AML-193 (cell line): ENCODE measurements at places on chromosomes 5 and 9.

- no peak for DNase-seq
Measured at GRCh38 chr5:87765009-87765408, 352.3 kb upstream of the CCNH start.

DNA sequence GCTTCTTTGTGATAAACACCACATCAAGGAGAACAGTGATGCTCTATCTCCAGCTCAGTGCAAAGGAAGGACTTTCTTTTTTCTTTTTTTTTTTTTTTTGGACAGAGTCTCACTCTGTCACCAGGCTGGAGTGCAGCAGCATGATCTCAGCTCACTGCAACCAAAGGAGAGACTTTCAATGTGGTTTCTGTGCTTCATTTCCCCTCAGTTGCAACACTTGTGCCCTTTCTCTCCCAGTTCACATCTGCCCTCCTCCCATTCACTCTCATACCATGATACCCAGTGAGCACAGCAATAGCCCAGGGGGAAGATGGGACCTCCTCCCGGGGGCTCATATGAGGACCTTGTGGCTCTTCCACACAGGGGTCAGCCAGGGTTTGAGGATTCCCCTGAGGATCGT lies 110.0 kb downstream of the MTRR start:
- DNase-seq, result no peak

GRCh38 chr5:167030500-167031120 lies 1260.8 kb upstream of the WWC1 start:
- no peak for DNase-seq

GRCh38 chr5:95718203-95718602 lies 12.9 kb upstream of the RHOBTB3 start:
- DNase-seq, result peak; percentile 74

GRCh38 chr9:110157823-110158664 lies 49.9 kb downstream of the C9orf152 start:
- no peak for DNase-seq

GRCh38 chr5:44336708-44337107 lies 52.5 kb downstream of the FGF10 start:
- DNase-seq, result no peak

DNA sequence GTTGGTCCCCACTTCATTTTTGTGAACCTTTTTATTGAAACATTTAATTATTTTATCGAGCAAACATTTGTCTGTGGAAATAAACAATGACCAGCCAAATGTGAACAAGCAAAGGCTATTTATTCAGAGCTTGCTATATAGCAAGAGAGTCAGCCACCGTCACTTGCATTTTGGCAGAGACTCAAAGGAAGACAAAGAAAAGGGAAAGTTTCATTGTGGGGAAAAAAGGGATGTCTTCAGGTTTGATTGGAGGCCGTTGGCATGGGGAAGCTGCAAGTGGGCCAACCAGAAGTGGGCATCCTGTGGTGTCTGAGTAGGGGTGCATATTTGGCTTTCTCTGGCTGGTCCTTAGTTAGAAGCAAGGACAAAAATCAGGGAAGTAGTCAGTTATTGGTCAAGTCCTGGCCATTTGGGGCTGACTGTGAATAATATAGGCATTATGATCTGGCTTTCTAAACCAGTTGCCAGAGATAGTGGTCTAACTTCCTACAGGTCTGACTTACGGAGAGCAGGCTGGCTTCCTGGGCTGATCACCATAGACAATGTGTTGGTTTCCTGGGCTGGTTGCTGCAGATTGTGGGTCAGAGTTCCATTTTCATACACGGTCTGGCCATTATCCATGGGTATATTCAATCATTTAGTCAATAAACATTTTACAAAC lies 16.6 kb downstream of the ENC1 start:
- no peak for DNase-seq

GRCh38 chr5:52997424-52997823 lies 8.3 kb downstream of the ITGA2 start:
- no peak for DNase-seq

DNA sequence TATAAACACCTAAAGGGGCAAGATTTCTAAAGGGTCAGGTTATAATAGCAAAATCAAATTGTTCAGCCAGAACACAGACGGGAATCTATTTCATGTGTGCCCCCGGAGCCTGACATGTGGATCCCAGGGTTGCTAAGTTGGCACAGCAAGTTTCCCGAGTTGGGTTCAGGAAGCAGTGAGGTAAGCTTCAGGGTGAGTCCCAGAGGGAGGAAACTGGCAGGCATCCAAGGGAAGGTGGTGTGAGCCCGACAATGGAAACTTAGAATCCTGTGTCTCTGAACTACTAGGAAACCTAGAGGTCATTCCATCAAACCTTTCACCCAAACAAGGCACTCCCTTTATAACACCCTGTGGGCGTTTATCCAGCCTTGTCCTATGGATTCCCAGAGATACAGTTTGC lies 98.4 kb downstream of the ADRB2 start:
- no peak for DNase-seq

- no peak for DNase-seq
Measured at GRCh38 chr9:22008717-22009505, at the start of gene CDKN2B. CDKN2B (minus strand) TSS chr9:22009305; CDS start chr9:22008953, 352 bp downstream.
